Stimulated activated CD8-positive, alpha-beta memory T cell treated with anti-CD3 and anti-CD28 coated beads, Interleukin-2, amount 100 ng/mL, for 1 hour (primary cell): ENCODE measurements at places on chromosomes 4 and X.

GRCh38 chr4:52751487-52751911, 274 bp upstream of the ERVMER34-1 start:
- DNase-seq, result no peak

DNA sequence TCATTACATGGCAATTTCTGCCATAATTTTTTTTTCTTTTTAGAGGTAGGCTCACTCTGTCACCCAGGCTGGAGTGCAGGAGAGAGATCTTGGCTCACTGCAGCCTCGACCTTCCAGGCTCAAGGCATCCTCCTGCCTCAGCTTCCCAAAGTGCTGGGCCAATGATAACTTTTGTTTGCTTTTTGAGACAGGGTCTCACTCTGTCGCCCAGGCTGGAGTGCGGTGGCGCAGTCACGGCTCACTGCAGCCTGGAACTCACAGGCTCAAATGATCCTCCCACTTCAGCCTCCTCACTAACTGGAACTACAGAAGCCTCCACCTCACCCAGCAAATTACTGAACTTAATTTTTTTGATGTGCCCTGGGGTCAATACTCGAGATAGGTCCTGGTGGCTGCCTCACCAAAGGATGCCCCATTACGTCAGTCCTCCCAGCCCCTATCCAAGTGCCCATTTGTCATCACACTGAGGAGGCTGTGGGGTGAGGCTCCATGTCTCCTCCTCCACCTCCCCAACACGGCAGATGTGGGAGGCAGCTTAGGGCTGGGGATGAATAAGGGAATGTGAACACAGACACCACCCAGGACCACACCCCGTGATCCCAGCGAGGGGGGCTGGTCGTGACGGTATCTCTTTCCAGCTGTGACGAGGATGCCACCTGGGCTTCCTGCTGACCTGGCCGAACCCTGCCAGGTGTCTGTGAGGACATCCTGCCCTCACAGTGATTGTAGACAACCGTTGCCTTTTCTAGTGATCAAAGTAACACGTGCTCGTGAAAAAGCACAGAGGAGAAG, 12.4 kb upstream of the NKX1-1 start:
- no peak for DNase-seq

- no peak for DNase-seq
Measured at GRCh38 chrX:139929876-139930275, 3.0 kb downstream of the ATP11C start.

DNA sequence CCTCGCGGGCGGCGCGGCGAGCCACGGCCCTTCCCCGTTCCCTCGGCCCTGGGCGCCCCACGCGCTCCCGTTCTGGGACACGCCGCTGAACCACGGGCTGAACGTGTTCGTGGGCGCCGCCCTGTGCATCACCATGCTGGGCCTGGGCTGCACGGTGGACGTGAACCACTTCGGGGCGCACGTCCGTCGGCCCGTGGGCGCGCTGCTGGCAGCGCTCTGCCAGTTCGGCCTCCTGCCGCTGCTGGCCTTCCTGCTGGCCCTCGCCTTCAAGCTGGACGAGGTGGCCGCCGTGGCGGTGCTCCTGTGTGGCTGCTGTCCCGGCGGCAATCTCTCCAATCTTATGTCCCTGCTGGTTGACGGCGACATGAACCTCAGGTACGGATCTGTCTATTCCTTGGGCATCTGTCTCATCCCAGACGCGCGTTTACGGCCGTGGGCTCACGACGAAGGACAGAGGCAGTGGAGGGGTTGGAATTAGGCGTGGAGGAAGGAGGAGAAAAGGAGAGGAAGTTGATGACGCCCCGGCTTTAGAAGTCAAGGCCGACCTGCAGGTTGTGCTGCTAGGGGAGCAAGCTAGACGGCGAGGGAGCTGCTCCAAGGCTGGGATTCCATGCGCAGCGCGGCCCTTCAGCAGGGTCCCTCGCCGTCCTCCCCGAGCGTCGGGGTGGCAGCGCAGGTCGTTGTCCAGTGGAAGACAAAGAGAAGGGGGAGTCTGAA, 792 bp downstream of the SLC10A4 start:
- DNase-seq, result no peak

DNA sequence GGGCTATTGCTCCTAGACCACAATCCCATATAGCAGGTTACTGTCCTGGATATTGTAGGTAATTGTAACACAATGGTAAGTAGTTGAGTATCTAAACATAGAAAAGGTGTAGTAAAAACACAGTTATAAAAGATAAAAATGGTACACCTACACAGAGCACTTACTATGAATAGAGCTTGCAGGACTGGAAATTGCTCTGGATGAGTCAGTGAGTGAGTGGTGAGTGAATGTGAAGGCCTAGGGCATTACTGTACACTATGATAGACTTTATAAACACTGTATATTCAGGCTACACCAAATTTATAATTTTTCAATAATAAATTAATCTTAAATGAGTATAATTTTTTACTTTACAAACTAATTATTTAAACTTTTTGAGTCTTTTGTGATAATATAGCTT, 425.7 kb downstream of the PABPC4L start:
- DNase-seq, result no peak

GRCh38 chr4:81211956-81212355, 3.1 kb downstream of the PRKG2 start:
- no peak for DNase-seq

GRCh38 chrX:49959602-49960001, 37.2 kb downstream of the CLCN5 start:
- no peak for DNase-seq

- no peak for DNase-seq
Measured at GRCh38 chrX:39931529-39932282, 166.1 kb downstream of the BCOR start.

GRCh38 chr4:156983366-156983765, 11.8 kb upstream of the PDGFC start:
- DNase-seq, result no peak

DNA sequence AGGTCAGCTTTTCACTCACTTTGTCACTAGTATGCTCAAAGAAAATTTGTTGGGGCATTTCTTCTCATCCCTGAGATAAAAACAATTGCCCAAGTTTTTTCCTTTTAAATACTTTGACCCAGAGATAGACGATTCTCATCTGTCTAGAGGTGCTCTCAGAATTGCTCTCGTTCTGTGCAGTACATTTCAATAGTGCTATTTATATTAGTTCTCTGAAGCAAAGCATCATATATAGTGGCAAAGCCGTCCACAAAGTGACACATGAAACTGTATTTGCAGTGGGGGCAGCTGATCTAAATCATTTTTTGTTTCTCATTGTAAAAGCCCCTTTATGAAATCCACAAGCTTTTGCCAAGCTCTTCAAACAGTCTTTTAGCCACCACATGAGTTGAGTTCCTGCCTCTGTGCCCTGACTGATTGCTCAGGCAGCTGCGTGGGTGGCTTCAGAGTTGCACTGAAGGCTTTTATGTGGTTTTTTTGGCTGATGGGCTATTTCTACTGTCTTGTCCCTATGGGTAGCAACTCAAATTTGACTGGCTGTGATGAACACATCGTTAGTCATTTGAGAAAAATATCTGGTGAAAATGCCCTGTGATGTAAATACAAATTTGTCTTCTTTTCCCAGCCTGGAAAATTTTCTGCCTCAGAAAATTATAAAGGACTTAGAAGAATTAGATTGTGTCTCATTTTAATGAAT, 119.1 kb upstream of the OTUD4 start:
- no peak for DNase-seq

DNA sequence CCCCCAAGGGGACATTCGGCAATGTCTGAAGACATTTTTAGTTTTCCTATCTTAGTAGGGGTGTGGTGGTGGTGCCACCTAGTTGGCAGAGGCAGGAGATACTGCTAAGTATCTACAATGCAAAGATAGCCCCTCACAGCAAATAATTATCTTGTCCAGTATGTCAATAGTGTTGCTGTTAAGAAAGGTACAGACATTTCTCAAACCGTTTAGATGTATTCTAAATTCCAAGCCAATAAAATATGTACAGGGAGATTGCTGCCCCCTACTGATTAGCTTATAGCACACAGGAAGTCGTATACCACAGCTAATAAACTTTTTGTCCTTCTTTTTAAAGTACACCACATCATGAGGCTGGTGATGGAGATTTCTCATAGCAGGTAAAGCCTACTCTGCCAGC, 260.5 kb downstream of the TMA16 start:
- no peak for DNase-seq

GRCh38 chr4:52750819-52751486, at the start of gene ERVMER34-1:
Gene ERVMER34-1 (minus strand): TSS chr4:52751425. CDS start chr4:52745520, 5,905 bp downstream.
- DNase-seq, result no peak

- no peak for DNase-seq
Measured at GRCh38 chr4:36884151-36884550, 360.4 kb upstream of the NWD2 start.

- no peak for DNase-seq
Measured at GRCh38 chr4:55765070-55765469, 54.5 kb upstream of the EXOC1L start.

DNA sequence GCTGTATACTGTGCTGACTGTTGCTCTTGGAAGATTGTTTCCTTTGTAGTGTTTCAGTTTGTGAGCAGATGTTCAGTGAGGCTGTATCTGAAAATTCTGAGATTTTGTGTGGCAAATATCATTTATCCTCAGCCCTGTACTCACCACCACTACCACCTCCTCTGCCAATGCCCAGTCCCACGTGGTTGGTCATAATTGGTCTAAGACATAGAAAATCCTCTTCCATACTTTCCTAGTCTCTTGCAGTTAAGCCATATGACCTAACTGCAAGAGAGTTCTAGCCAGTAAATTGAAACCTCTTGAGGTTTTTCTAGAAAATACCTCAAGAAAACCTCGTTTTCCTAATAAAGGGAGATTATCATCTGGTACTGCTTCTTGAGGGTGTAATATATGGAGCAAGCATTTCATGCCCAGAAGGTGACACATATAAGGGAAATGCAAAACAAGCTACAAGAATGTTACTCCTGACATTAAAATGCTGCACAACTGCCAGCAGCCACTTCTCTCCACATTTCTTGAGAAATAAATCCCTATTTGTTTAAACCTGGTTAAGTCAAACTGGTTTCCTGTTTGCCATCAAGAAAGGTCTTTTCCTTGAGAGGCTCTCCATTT, 32.8 kb downstream of the ABCE1 start:
- DNase-seq, result no peak

DNA sequence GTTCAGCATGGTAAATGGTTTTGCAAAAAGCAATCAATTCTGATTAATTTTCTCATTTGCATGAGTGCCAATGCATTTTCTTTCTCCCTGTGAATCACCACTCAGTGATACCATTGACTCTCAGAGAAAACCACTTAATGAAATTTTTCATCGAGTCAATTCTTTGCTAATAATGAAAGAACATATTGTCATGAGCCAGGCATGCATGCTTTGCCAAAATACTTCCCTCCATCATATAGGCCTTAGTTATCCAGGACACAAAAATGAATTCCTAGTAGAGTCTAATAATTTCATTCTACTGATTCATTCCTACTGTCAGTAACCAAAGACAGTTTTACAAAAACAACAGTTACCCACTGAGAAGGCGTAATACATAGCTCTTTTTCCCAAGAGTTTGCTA, 680.0 kb downstream of the TRIML1 start:
- no peak for DNase-seq

DNA sequence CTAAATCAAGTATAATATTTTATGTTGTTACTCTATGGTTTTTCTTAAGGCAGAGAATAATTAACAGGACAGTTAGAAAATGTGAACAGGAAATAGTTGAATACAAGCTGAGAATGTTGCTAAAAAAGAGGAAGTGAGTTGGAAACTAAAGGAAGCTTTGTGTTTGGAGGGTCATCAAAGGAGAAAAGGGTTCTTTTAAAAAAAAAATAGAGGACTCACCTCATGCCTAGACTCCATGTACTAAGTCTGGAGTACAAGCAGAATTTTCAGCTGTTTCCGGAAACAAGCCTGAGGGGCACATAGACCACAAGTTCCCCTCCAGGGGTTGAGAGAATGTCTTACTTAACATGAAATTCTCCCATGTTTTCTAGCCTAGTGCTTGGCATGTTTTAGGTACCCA, 20.1 kb upstream of the MAP7D3 start:
- DNase-seq, result no peak

DNA sequence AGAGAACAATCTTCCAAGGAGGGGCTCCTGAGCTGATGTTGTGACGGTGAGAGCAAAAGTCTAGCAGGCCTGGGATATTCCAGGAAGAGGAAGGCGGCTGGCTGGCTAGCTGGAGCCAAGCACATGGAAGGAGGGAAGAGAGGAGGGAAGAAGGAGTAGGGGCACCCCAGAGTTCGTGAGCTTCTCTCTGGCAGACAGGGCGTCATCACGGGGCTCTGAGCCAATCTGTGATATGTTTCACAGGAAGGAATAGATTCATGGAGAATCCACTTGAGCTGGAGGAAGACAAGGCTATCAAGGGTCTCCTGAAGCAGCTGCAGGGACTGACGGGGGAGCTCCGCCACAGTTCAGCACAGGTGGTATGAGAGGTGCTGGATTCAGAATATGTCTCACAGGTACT, 73.6 kb downstream of the DHRSX start:
- no peak for DNase-seq

DNA sequence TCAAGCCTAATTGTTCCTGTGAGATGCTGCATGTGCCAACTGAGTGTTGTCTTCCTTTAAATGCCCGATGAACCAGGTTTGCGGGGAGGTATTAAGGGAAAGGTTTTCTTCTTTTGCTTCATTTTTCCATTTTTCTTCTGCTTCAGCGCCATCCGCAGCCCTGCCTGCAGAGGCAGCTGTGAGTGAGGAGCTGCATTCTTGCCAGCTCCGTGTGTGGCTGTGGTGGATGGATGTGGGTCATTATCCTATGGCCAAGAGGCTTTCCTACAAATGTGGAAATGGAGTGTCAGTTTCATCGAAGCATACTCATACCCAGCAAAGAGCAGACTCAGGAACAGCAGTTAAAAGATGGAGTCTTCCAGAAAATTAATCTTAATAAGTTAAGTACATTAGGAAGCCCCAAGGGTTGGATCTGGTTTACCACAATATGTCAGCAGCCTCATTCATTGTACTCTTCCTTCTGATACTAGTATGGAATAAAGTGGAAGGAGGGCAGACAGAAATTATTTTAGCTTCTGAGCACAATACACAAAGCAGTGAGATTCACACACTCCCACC, 37.6 kb downstream of the TNIP3 start:
- DNase-seq, result no peak

GRCh38 chr4:7464259-7464655, 29.5 kb upstream of the PSAPL1 start:
- no peak for DNase-seq

DNA sequence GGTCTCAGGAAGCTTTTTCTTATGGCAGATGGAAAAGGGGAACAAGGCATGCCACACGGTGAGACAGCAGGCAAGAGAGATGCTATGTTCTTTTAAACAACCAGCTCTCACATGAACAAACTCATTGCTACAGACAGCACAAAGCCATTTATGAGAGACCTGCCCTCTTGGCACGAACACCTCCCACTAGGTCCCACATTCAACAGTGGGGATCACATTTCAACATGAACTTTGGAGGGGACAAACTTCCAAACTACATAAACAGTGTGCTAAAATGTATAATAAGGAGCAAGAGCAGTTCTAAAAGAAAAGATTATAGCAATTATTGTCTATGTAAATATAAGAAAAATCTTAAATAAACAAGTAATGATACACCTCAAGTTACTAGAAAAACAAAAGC, 391.8 kb upstream of the CPXCR1 start:
- no peak for DNase-seq

DNA sequence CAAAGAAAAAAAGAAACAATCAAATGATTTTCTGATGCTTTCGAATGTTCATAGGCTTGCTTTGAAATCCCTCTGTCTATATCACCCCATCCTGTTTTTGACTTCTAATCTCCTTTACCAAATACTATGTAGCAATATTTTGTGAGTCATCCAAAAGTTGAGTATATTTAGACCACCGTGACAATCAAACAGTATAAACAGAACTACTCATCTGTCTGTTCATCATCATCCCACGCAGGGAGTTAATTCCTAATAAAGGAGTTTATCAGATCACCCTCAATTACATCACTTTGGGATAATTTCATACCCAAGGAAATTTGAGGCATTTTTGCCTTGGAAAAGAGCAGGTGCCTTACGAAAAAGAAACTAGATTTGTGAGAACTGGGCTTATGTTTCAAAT, 212.9 kb downstream of the CBR4 start:
- DNase-seq, result no peak
